Head of caudate nucleus (tissue), 42 donors: ENCODE measurements at places on chromosomes 3 and 15.

DNA sequence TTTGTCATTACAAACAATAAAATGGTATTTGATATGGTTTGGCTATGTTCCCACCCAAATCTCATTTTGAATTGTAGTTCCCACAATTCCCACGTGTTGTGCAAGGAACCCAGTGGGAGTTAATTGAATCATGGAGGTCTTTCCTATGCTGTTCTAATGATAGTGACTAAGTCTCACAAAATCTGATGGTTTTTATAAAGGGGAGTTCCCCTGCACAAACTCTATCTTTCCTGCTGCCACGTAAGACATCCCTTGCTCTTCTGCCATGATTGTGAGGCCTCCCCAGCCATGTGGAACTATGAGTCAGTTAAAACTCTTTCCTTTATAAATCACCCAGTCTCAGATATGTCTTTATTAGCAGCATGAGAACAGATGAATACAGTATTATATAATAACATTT, 15.4 kb upstream of the AADAC start:
- DNase-seq: no peak

DNA sequence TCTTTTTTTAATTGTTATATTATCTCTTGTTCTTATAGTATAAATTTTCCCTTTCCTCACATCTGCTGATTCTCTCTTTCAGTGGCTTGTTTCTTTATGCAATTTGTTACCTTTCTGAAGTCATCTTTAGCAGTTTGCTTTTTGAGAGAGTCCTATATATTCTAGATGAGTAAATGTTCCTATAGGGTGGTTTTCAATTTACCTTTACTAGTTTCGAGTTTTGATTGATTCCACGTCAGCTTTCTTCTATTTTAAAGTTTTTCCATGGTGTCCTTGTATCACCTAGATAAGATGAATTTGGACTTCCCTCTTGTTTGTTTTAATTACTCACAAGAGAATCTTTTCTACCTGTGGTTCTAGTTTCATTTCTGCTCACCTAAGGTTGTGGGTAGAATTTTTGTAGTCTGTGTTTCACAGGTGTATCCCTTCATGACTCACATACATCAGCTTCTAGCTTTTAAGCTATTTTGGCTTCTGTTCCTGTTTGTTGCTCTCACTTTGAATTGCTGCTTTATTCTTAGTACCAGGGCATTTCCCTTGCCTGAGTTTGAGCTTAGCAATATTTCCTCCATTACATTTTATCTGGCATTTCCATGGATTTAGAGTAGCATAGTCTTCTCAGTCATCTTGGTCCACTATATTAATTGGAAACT, 6.4 kb downstream of the TEX9 start:
- no peak for DNase-seq

DNA sequence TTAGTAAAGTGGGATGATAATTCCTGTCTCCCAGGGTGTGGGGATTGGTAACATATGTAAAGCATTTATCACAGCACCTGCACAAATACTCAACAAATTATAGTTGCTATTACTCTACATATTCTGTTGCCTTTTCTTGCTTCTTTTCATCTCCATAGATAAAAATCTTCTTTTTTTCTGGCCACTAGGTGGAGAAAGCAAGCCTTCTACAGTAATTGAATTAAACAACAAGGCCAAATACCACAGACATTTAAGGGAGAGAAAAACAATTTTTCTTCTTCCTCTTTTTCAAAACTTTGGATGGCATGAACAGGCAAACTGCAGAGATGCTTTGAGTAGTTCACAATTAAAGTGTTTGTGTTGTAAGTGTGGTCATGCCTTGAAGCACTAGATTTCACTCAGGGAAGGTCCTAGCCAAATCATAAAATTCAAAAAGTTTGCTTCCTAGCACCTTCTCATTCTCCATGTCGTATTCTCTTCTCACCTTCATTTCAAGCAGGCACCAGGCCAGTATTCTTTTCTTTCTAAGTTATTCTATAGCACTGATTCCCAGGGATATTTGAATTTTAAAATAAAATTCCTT, 493.4 kb upstream of the TGFBR2 start:
- no peak for DNase-seq

DNA sequence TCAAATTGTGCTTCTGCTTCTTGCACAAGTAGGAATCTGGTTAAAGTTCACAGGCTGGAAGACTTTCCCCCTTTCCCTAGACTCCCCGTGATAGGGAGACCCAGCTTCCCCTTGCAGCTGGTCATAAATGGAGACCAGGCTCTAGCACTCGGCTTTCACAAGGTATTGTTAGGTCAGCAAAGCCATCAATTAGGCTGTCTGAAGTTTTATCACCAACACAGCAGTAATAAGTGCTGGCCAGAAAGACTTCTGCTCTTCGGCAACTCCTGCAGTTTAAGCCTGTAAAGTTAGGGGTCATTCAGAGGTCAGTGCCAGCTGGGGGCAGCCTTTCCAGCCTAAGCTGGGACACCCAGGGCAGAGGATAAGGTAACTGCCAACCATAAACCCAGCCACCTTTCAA, 203.4 kb downstream of the MEIS2 start:
- DNase-seq: no peak

GRCh38 chr3:46369151-46369550, 1.6 kb upstream of the CCR5 start:
- no peak for DNase-seq
